ENCODE measurements at places on chromosomes 2 and 18.
A peak's percentile ranks its signal among the peaks of the same experiment; 100 is the strongest.

DNA sequence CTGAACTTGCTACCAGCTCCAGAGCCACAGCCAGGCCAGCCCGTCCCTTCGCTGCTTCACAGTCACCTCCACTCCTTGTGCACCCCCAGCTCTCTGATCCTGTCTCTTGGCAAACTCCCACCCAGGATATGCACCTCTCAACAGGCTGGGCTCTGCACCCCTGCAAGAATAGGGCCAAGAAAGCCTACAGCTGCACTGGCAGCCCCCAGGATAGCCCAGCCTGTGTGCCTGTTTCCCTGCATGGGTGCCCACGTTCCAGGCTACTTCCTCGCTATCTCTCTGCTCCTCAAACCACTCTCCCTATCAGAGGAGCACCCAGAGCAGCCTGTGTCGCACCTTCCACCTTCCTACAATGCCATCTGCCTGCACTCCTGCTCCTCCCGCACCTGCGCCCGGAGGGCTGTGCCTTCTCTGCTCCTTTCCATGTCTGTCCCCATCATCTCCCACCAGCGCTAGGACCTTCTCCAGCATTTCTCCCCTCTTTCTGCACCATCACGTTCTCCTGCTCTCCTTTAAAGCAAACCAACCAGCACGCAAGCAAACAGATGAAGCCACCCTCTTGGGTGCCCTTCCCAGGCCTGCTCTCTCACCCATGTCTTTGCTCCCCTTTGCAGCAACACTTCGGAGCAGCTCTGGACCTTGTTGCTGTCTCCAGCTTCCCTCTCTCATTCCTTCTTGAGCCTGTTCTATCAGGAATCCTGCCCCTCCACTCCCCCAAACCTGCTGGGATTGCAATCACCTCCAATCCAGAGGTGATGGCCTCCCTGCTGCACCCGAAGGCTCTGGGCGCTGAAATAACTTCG lies 313.2 kb upstream of the HS6ST1 start:
- DNase-seq, result no peak

- DNase-seq, result no peak
Measured at GRCh38 chr2:218618102-218618860, 10.6 kb downstream of the PLCD4 start.

GRCh38 chr2:5501807-5502206 lies 190.4 kb upstream of the SOX11 start:
- no peak for DNase-seq

DNA sequence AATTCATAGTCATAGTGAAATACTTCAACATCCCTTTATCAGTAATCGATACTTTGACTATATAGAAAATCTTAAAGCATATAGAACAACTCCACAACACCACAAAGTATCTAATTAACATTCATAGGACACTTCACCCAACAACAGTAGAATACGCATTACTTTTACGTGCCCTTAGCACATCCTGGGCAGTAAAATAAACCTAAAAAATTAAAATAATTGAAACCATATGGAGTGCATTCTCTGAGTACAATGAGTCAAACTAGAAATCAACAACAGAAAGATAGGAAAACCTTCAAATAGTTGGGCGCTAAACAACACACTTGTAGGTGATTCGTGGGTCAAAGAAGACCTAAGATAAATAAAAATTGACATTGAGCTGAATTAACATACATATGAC lies 442.9 kb downstream of the SUCLG1 start:
- DNase-seq, result no peak

DNA sequence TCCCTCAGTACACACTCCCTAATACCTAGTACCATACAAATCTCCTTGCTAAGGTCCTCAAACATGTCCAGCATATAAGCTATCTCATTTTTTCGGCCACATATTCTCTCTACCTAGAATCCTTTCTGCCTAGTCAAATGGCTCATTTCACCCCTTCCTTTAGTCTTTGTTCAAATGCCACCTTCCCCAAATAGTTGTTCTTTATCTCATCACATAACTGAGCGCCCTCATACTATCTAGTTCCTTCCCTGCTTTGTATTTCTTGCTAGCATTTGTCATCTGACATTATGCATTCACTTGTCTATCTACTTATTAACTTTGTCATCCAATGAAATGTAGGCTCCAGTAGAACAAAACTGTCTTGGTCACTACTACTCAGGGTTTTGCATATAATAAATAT lies 35.5 kb downstream of the RPRD1A start:
- no peak for DNase-seq

- DNase-seq, result peak; percentile 26
Measured at GRCh38 chr2:62456721-62457539, 49.1 kb downstream of the TMEM17 start.

GRCh38 chr2:100194951-100195350 lies 52.6 kb upstream of the AFF3 start:
- DNase-seq, result no peak

GRCh38 chr2:127080938-127081755 lies 25.8 kb downstream of the BIN1 start:
- DNase-seq, result no peak

DNA sequence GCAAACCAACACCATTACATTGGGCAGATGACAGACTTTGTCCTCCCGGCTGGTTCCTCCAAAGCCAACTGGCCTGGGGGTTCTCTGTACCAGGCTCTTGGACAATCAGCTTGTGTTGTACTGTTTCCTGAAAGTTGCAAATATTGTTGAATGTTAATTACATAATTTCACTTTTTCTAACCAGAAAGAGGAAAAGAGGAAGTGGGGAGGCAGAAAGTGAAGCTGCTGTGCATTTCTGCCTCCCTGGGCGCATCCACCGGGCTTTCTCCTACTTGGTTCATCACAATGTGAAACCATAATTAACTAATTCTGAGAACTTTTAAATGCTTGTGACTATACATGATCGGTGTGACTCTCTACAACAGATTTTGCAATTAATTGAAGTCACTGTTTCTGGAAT lies 10.1 kb downstream of the TWIST2 start:
- no peak for DNase-seq

DNA sequence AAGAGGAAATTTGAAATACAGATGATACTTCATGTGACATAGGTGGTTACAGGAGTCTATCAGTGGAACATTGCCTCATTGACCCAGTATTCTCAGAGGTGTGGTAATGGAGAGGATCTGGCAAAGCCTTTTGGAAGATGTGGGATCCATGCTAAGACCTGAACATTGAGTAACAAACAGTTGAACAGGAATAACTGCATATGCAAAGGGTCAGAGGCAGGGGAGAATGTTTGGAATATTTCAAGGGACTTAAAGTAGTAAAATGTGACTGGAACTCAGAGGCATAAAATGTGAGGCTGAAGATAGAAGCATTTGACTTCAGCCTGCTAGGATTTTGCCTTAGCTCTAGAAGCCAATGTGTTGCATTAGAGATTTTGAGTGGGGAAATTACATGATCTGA lies 300.2 kb upstream of the ETAA1 start:
- no peak for DNase-seq

DNA sequence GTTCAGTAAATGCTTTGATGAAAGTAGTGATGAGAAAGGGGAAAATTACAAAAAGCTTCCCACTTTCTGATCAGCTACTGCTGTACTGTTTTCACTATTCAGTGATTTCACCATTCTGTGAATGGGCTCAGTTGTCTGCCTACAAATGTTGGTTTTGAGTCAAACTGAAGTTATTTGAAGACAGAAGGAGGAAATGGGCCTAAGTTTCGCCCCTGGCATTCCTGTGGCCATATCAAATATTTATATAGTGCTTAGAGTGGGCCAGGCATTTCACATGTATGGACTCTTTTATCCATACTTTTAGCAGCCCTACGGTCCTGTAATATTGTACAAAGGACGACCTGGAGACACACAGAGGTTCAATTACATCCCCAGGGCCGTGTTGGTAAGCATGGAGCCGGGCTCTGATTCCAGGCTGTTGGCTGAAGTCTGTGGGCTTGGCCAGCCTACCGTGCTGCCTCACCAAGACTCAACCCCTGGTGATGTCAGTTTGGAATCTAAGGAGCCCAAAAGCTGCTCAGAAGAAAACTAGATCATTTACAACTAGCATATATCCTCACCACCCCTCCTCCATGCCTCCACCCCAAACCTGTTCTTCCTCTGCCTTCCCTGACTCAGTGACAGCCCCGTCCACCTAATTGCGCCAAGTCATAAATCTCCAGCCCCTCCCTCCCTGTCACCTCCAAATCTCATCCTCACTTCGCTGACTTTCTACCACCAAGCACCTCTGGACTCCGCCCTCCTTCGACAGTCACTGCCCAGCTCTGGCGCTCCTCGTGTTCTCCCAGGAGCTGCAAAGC lies 10.1 kb upstream of the GRHL1 start:
- DNase-seq, result no peak

DNA sequence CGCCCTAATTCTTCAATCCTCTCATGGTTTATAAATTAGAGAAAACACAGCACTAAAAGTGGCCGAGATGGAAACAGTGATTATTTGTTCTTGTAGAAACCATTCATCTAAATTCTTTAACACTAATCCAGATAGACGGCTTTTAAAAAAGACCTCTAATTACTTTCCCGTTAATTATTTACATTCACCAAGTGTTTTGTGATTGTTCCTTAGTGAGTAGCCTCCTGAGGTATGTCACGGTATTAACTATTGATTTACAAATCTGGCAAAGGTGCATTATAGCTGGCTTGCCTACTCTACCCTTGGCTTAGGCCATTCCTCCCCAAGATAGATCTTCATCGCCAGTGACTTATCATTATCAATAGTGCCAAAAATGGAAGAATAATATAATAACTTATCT lies 436.4 kb upstream of the ST6GAL2 start:
- no peak for DNase-seq

- peak; percentile 70 for DNase-seq
Measured at GRCh38 chr2:71548646-71549425, 95.5 kb downstream of the DYSF start.

DNA sequence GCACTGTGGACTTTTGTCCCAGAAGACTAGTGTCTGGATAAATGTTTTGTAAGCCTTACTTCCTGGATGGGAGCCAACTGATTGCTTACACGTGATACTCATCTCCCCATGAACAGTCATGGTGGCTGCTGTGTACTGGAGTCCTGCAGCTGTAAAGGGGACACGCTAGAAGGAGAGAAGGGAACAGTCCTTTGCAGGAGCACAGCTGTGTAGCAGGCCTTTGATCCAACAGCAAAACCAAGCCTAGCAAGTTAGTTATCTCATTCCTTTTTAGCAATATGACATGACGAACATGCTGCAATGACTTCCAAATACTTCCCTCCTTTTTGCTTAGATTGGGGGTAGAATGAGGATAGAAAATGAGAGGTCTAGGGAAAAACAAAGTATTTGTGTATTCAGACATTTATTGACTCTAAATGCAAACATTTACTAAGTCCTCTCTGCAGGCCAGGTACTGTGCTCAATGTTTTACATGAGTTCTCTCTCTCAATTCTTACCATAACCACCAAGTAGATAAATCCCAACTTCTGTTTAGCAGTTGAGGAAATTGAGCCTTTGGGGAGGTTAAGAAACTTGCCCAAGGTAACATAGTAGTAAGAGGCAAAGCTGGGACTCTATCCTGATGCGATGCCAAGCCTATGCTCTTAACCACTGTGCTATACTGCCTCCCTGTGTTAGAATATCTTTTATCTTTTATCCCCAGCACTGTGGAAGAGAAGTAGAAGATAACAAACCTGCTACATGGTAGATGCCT lies 55.4 kb upstream of the CD28 start:
- peak; percentile 33 for DNase-seq

DNA sequence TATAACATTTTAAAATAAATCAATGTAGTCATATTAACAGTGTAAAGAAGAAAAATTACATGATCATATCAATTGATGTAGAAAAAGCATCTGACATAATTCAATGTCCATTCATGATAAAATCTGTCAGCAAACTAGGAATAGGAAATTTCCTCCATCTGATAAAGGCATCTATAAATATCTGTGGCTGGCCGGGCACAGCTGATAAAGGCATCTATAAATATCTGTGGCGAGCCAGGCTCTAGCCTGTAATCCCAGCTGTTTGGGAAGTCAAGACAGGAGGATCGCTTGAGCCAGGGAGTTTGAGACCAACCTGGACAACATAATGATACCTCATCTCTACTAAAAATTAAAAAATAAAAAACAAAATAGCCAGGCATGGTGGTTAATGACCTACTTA lies 18.1 kb upstream of the RANBP2 start:
- no peak for DNase-seq

DNA sequence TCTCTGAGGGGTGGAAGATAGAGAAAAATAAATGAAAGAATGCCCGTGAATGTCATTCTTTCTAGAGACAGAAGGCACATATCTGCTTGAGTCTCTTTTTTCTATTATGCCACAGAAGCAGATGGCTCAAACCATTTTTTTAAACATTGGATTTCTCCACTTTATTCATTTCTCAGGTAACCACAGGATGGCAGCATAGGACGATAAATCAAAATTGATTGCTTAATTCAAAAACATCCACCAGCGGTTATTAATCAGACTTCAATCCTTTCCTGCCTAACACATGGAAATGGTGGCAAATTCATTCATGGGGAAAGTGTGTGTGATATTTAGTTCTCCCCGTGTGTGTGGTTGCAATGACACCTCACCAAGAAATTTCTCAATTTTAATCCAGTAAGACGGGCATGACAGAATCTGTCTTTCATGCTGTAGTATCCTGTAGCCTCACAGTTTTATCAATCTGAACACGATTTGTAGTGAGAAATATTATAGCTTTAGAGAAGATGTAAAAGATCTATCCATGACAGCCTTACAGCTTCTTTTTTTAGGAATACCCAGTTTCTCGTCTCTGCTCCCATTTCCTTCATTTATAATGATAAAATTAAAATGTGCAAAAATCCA lies 72.2 kb downstream of the DSC3 start:
- DNase-seq, result peak; percentile 6

GRCh38 chr2:16625201-16625729 lies 40.4 kb downstream of the CYRIA start:
- no peak for DNase-seq

DNA sequence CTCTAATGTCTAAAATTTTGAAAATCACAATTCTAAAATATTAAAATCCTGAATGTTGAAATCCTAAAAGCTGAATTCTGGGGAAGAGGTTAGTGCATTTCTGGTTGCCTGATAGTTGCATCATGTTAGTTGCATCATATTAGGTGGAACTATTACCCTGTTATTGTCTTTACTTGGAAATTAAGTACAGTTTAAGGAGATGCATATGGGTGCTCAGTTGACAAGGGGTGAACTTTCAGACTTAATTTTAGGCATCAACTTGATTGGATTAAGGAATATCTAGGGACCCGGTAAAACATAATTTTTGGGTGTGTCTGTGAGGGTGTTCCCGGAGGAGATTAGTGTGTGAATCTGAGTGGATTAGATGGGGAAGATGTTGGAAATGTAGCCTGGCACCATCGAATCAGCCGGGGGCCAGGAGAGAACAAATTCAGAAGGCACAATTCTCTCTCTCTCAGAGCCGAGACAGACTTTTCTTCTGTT lies 409.8 kb downstream of the PLCL1 start:
- DNase-seq, result no peak

DNA sequence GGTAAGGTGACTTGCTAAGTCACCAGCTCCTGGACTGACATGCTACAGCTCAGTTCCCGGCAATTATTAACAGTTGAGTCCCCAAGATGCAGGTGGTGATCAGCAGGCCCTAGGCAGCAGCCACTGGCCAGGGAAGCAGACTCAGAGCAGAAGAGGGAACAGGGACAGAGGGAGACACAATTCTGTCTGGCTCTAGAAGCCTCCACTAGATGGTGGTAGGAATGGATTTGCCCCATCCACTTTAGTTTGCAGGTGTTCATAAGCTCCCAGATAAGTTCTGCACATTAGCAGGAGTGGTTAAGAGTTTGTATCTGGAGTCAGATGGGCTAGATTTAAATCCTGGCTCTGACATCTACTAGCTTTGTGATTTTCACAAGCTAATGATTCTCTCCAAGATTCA lies 25.5 kb upstream of the SLC1A4 start:
- DNase-seq, result no peak

Measured in skin of body (tissue), 3 donors.